Tongue (tissue), 3 donors: ENCODE measurements at places on chromosomes 1 and 21.

GRCh38 chr1:40974945-40975344 lies 4.6 kb upstream of the CTPS1 start:
- no peak for DNase-seq

- no peak for DNase-seq
These were observed 13.4 kb downstream of the FTCD start for GRCh38 chr21:46141767-46142581.

DNA sequence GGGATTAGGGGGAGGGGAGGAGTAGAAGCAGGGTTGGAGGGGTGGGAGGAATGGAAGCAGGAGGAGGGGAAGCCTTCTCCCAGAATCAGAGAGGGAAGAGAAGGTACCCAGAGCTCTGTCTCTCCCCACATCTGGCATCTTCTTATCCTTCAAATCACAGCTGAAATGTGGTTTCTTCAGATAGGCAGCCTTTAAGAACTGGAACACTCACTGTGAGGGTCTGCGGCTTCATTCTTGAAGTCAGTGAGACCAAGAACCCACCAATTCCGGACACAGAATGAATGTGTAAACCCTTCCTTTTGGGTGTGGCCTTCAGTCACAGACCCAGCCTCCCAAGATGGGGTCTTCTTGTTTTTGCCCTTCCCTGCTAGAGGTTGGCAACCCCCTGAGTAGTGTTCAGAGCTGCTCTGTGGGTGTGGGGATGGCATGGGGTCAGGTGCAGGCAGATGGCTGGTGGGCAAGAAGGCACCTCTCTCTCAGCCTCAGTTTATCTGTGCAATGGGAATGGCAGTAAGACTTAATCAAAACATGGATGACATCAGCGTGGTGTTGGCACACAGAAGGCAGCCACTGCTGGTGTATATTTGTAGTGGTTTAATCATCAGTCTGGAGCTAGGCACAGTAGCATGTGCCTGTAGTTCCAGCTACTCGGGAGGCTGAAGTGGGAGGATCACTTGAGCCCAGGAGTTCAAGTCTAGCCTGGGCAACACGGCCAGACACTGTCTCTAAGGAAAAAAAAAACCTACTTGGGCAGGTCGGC lies 7.2 kb downstream of the FAAH start:
- DNase-seq: no peak

GRCh38 chr1:181141431-181141910 lies 53.0 kb downstream of the IER5 start:
- no peak for DNase-seq

DNA sequence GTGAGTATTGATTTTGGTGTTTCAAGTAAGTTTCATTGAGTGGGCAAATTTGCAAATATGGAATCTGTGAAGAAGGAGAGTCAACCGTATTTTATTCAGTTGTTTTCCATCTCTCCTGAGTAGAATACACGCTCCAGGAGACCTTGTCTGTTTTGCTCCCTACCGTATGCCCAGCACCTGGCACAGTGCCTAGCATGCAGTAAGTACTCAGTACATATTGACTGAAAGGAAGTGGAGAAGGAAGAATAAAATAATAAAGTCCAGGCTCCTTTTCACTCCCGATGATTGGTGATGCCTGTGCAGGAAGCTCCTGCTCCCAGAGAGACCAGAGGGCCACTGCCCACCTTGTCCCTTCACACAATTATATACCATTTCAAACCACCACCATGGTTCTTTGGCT lies 59.4 kb upstream of the NEK2 start:
- no peak for DNase-seq

- DNase-seq: no peak
These were observed 4.2 kb upstream of the CLCA4 start for GRCh38 chr1:86542631-86543030.

GRCh38 chr1:185431612-185432011 lies 114.6 kb upstream of the IVNS1ABP start:
- DNase-seq: no peak

DNA sequence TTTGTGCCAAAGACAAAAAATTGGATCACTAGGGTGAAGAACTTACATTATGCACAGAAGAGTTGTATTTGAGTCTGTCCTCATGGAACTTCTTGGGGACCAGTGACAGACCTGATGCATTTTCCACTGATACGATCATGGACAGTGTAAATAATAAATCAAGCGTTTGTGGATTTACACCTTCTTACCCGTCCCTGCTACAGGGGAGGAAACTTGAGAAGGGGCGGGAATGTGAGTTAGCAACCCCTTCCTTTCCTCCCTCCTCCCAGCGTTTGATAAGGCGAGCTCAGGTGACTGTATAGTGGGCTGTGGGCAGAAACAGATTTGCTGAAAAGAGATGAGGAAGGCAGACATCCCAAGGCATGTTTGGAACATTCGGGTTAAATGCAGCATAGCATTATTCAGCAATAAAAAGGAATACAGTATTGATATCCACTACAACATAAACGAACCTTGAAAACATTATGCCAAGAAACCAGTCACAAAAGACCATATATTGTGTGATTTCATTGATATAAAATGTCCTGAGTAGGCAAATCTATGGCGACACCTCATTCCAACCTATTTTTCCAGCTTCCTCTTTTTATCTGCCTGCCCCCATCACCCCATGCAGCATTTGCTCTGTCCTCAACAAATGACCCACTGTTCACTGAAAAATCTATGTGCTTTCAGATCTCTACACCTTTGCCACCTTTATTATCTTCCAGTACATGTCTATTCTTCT lies 128.7 kb downstream of the ZZZ3 start:
- no peak for DNase-seq

DNA sequence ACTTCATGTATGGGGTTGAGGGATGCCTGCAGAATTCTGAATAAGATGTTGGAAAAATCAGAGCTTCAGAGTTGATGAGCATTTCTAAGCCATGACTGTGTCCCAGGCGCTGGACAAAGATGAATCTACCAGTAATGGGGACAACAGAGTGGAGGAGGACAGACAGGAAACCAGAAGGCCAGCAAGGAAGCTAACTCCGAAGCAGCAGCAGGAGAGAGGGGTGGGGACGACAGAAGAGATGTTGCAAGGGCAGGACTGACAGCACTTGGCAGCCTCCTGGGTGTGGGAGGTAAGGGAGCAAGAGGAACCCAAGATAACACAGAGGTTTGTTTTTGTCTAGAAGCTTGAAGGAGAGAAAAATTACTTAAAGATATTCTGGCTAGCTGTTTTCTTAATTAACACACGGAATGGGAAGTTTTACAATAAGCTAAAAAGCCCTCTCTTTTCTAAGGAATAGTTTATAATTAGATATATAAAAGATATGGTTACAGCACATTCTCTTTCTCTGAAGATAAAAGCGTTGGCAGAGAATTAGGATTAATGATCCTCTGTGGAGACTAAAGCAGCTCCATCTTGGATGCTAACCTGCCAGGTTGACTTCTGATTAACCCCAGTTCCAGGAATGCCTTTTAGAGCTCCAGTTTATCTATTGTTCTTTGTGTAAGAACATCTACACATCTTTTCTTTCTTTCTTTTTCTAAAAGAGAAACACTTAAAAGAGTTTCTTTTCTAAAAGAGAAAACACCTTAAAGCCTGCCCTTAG lies 92.7 kb downstream of the TENT5C start:
- no peak for DNase-seq

GRCh38 chr1:14929547-14930246 lies 223.8 kb upstream of the TMEM51 start:
- DNase-seq: peak; percentile 55

DNA sequence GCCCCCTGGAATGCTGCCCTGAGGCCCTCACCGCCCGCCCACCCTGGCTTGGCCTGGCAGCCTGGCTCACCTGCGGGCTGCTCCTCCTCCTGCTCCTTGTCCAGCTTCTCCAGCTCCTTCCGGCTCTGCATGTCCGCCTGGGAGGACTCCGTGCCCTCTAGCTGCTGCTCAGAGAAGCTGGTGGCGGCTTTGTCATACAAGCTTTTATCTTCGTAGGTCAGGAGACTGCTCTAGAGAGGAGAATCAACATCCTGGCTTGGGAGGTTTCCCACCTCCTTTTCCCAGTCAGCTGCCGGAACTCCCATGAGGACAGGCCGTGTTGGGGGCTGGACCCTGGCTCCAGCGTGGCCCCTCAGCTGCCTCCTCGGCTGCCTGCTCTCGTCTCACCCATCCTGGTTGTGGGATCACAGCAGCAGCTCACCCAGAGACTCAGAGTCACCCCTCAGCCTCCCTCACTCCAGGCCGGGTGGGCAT lies 36.6 kb upstream of the TMEM52 start:
- DNase-seq: no peak

GRCh38 chr1:61053712-61054600 lies 28.4 kb upstream of the NFIA start:
- DNase-seq: peak; percentile 43

DNA sequence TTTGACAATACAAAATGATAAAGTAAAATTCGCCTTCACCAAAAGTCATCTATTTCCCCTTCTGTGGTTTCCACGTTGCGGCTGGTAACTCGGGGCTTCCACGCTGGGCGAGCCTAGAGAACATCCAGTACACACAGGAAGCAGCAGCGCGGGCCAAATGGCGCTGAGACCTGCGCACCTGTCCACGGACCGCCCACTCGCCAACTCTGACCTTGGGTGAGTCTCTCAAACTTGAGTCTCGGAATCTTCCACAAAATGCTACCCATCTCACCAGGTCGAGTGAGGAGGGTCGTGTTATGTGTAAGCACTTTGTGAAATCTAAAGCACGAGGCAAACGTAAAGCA lies 820 bp upstream of the TTF2 start:
- no peak for DNase-seq

- DNase-seq: no peak
These were observed 27.2 kb upstream of the LRRC8C start for GRCh38 chr1:89605692-89606091.

DNA sequence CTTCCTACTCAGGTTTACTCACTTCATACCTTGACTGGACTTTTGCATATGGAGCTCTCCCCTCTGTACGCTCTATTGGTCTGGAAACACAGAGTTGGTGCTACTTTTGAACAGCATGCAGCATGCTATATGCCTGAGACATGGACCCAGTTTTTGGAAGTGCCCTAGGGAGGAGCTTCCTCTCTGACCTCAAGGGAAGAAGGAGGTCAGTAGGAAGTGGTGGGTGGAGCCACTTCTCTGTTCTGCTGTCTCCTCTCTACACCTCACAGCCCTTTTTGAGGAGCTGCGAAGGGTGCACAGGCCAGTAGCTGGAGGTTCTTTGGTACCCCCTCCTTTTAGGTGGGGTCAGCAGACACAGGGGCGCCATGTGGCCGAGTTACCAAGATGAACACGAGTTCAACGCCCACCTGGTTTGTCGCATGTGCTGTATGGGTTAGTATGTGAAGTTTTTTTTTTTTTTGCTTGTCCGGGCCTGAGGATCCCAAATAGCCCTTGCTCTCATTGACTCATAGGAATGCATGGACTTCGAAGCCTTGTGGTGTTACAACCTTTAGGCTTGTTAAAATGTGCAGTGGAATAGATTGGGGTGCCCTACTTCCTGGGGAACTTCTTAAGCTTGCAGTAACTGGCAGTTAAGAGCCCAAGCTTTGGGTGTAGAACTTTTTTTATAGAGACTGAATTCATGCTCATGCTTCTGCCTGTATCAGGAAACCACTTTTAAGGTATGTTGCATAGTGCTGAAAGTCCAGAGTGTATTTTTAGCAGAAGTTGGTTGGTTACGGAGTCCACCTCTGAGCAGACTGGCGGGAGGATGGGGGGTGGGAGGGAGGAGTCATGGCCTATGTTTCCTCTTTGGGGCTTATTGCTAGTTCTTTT lies 10.7 kb downstream of the MACF1 start:
- DNase-seq: peak; percentile 13

GRCh38 chr1:186626356-186626932 lies 53.8 kb downstream of the PTGS2 start:
- DNase-seq: no peak

DNA sequence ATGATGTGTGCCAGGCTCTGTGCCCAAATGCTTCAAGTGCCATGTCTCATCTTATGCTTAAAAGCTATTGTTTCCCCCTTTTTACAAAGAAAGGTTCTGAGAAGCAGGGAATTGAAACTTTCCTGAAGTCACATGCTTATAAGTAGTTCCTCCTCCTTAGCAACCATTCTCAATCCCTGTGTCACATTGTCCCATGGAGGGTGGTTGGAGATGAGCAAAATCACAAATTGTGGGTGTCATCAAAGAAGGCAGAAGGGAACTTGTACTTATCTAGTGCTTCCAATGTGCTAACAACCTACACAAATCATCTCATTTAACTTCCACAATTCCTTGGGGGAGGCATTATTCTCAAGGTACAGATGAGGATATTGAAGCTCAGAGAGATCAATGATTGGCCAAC lies 10.1 kb upstream of the ERICH3 start:
- no peak for DNase-seq

GRCh38 chr1:22494943-22495579 lies 43.4 kb downstream of the ZBTB40 start:
- DNase-seq: peak; percentile 30

DNA sequence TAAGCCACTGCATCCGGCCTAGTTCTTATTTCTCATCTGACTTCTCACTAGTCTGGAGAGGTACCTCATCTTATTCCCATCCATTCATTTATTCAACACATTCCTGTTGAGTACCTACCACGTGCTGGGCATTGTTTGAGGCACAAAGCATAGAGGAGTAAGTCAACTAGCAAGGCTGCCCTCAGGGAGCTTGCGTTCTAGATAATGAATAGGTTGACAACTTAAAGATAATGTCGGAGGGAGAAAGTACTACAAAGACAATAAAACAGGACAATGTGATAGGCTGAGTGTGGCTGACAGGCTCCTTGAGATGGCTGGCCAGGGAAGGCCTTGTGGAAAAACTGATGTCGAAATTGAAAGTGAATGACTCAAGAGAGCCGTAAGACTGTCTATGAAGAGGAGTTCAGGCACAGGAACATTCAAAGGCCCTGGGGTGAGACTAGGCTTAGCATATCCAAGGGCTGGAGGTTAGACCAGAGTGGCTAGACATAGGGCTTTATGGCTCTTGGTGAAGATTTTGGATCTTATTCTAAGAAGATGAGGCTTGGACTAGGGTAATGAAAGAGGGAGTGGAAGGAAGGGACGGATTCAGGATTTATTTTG lies 18.3 kb downstream of the SPATA21 start:
- DNase-seq: no peak

DNA sequence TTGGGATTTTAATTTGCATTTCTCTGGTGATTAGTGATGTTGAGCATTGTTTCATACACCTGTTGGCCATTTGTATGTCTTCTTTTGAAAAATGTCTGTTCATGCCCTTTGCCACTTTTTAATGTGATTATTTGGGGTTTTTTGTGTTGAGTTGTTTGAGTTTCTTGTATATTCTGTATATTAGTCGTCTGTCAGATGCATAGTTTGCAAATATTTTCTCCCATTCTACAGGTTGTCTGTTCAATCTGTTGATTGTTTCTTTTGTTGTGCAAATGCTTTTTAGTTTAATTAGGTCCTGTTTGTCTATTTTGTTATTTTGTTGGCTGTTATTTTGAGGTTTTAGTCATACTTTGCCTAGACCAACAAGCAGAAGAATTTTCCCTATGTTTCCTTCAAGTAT lies 164.0 kb upstream of the CXADR start:
- DNase-seq: no peak

DNA sequence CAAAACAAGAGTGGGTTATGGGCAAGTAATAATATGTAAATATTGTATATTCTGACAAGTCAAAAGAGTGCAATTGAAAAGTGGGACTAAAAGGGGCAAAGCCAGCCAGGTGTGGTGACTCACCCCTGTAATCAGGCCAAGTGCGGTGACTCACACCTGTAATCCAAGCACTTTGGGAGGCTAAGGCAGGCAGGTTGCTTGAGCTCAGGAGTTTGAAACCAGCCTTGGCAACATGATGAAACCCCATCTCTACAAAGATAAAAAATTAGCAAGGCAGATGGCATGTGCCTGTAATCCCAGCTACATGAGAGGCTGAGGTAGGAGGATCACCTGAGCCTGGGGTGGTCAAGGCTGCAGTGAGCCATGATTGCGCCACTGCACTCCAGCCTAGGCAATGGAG lies 304.0 kb downstream of the HHIPL2 start:
- DNase-seq: no peak
